Activated CD4-positive, alpha-beta T cell treated with anti-CD3 and anti-CD28 coated beads, Interleukin-2, Interleukin-4, amounts not matched to agents 100 ng/mL and 50 ng/mL, durations not matched to agents 16 hours and 8 hours (primary cell): ENCODE measurements at places on chromosomes 7 and 10.

DNA sequence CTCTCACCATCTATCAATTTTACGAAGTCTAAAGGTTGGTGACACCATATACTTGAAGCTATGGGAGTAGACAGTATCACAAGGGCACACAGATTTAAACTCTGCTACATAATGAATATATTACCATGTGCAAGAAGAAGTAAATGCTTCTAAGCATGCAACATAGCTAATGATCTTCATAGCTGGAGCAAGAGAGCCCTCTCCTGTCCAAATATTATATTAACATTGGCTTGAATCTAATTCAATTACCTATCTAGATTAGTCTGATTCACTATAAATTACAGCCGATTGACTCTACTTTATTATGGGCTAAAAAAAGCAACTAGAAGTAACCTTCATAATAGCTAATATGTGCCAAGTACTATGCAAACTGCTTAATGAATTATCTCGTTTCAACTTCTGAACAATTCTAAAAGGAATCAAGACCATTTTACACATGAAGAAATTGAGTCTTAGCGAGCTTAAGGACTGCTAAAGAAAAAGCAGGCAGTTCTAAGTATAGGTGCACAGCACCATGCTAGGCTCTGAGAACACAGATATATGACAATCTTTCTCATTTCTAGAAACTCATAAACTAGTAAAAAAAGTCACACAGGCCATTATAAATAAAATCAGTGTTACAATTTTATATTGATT is 21.9 kb downstream of the FRA10AC1 start:
- no peak for DNase-seq

DNA sequence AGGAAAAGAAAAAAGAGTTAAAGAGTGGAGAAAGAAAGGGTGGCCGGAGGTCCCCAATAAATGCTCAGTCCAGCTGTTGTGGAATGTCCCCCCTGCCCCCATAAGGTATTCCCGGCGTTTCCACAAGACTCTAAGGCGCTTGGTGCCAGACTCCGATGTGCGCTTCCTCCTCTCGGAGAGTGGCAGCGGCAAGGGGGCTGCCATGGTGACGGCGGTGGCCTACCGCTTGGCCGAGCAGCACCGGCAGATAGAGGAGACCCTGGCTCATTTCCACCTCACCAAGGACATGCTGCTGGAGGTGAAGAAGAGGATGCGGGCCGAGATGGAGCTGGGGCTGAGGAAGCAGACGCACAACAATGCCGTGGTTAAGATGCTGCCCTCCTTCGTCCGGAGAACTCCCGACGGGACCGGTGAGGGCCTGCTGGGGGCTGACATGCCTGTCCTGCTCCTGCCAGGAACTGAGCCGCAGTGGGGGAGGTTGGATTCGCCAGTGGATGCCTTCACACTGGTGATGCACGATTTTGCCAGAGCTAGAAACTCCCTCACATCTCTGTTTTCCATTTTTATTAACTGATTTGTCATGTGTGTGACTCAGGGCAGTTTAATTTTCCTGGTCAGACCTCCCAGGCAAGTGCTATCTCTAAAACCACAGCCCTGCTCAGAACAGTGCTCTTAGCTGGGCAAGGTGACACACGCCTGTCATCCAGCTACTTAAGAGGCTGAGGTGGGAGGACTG is 34.2 kb downstream of the TACR2 start:
- no peak for DNase-seq

GRCh38 chr7:154450451-154450850 is 398.3 kb downstream of the DPP6 start:
- DNase-seq: no peak

DNA sequence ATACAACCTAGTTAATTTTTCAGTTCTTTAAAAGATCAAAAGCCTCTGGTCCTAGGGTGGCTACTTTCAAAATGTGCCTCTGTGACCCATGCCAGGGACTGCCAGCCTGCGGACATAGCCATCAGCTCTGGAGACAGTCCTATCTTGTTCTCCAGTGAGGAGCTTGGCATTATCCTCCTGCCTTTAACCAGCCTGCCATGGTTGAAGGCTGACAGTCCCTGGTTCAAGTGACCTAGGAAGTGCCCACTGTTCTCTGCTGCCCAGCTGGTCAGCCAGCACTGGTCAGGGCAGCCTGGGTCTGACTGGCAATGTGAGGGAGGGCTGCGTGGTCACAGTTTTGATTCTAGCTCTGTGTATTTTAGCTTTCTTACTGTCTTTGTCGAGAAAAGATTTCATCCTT is 18.1 kb upstream of the ARHGAP22 start:
- DNase-seq: no peak

- no peak for DNase-seq
Measured at GRCh38 chr10:102523250-102524029, 19.7 kb downstream of the SUFU start.

GRCh38 chr10:95391581-95392216 is 100.9 kb upstream of the PDLIM1 start:
- DNase-seq: no peak

DNA sequence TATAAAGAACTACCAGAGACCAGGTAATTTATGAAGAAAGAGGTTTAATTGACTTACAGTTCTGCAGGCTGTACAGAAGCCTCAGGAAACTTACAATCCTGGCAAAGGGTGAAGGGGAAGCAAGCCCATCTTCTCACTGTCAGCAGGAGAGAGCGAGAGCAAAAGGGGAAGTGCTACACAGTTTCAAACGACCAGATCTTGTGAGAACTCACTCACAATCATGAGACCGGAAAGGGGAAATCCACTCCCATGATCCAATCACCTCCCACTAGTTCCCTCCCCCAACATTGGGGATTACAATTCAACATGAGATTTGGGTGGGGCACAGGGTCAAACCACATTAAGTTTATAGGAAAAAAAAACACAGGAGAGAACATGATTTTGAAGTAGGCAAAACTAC is 222.1 kb upstream of the SHH start:
- no peak for DNase-seq

- no peak for DNase-seq
Measured at GRCh38 chr7:87047-87446, 105.3 kb upstream of the FAM20C start.

GRCh38 chr10:113087165-113088029 is 137.3 kb downstream of the TCF7L2 start:
- no peak for DNase-seq

DNA sequence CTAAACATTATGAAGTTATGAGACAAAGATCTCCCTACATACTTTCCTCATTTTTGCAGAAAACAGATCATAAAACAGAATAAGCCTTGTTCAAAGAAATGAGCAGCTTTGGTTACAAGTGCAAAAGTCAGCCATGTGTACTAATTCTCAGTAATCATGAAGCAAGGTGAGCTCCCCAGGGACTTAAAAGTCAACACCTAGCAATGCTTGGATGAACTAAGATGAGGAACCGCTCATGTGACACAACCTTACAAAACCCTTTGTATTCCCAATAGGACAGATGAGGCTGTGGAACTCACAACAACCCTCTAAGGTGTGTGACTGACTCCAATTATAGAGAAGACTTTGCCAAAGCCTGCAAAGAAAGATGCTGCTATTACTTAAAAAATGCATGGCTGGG is 154.5 kb downstream of the SLC25A13 start:
- DNase-seq: no peak
